Activated T-helper 2 cell treated with anti-CD3 and anti-CD28 coated beads, Interferon-gamma antibody, Interleukin-2, Interleukin-4, amounts not matched to agents 10 μg/mL and 5 μg/mL and 100 μg/mL, durations not matched to agents 14 hours and 24 hours and 36 hours (primary cell): ENCODE measurements at places on chromosomes 16 and 17. TPM values are rescaled to one million over a fixed set of nuclear protein-coding genes. Genes with fewer than 3 reads are reported as not detected.

- no peaks in the 10 kb centered on the region for H3K36me3 ChIP-seq
- H3K4me1 ChIP-seq, result no peaks in the 10 kb centered on the region
- H3K27me3 ChIP-seq, result peaks cover 21% of the 10 kb centered on the region
- DNase-seq, result no peak
- H3K4me3 ChIP-seq, result no peak overlapping the region
These were observed 38.0 kb upstream of the DHX40 start for GRCh38 chr17:59527325-59527917.

DNA sequence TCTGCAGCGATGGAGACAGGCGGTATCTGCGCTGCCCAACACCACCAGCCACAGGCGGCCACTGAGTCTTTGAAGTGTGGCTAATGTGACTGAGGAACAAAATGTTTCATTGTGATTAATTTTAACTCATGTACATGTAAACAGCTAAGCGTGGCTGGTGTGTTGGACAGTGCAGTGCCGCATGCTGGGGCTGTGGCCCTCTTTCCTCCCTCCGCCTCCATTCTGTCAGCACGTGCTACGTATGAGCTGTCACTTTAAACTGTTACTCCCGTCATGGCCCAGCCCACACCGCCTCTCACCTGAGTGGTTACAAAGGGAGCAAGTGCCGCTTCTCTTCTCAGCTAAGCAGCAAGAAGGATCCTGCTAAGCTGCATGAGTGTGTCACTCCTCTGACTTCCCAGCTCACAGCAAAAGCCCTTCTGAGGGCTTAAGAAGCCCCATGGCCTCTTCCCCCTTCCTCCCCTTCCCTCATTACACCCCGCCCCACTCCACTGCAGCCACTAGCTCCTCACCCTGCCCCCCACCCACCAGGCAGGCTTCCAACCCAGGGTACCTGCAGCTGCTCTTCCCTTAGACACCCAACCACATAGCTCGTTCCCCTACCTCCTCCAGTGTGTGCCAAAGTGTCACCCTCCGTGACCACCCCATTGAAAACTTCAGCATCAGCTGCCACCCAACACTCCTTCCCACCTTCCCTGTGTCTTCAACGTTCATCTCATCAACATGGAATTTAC, 15.0 kb downstream of the HASPIN start:
- H3K36me3 ChIP-seq, result no peaks in the 10 kb centered on the region
- H3K4me1 ChIP-seq, result peaks cover 35% of the 10 kb centered on the region
- H3K4me3 ChIP-seq, result no peak overlapping the region
- H3K27ac ChIP-seq, result peak overlapping the region; percentile 28
- H3K27me3 ChIP-seq, result peaks cover 3% of the 10 kb centered on the region

The BAHCC1 gene
- total RNA-seq, result 0.90 and 0.91 TPM in 2 replicates

- H3K36me3 ChIP-seq, result no peaks in the 10 kb centered on the region
- no peak overlapping the region for H3K27ac ChIP-seq
- peaks cover 22% of the 10 kb centered on the region for H3K27me3 ChIP-seq
- no peaks in the 10 kb centered on the region for H3K4me1 ChIP-seq
- no peak for DNase-seq
These were observed 17.4 kb downstream of the KRT24 start for GRCh38 chr17:40686192-40686591.

- H3K4me1 ChIP-seq, result no peaks in the 10 kb centered on the region
- no peak for DNase-seq
- no peak overlapping the region for H3K27ac ChIP-seq
- no peak overlapping the region for H3K4me3 ChIP-seq
These were observed 202.5 kb upstream of the MON1B start for GRCh38 chr16:76988526-76988925.

DNA sequence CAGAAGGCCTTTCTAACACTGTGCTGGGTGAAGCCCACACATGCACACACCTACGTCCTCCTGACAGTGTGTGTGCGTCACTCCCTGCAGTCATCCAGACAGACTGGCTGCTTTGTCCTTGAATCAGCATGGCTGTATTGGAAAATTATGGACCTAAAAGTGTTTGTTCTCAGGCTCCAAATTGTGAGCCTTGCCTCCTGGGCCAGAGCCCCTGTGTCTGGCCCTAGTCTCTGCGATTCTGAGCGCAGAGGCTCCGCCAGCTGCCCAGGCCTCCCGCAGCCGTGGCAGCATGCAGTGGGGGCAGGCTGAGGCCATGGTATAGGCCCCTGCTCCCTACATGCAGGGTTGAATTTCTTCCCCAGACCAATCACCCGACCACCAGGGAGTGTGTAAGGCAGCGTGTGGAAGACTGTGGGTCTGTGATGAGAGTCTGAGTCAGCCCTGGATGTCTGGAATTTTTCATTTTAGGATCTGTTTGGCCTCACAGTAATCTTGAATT, 166.9 kb downstream of the LGALS9B start:
- no peaks in the 10 kb centered on the region for H3K36me3 ChIP-seq
- no peaks in the 10 kb centered on the region for H3K27me3 ChIP-seq
- no peak overlapping the region for H3K27ac ChIP-seq
- no peak for DNase-seq
- peaks cover 2% of the 10 kb centered on the region for H3K4me1 ChIP-seq

DNA sequence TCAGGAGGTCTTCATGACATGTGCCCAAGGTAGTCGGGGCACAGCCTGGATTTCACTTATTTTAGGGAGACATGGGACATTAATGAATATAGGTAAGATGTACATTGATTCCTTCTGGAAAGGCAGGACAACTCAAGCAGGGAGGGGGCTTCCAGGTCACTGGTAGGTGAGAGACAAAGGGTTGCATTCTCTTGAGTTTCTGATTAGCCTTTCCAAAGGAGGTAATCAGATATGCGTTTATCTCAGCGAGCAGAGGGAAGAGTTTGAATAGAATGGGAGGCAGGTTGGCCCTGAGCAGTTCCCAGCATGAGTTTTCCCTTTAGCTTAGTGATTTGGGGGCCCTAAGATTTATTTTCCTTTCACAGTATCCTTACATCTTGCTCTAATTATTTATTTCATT, 443.8 kb upstream of the EEF2KMT start:
- no peaks in the 10 kb centered on the region for H3K4me1 ChIP-seq
- no peak overlapping the region for H3K27ac ChIP-seq
- H3K36me3 ChIP-seq, result no peaks in the 10 kb centered on the region
- no peak overlapping the region for H3K4me3 ChIP-seq
- no peaks in the 10 kb centered on the region for H3K27me3 ChIP-seq
- DNase-seq, result no peak

DNA sequence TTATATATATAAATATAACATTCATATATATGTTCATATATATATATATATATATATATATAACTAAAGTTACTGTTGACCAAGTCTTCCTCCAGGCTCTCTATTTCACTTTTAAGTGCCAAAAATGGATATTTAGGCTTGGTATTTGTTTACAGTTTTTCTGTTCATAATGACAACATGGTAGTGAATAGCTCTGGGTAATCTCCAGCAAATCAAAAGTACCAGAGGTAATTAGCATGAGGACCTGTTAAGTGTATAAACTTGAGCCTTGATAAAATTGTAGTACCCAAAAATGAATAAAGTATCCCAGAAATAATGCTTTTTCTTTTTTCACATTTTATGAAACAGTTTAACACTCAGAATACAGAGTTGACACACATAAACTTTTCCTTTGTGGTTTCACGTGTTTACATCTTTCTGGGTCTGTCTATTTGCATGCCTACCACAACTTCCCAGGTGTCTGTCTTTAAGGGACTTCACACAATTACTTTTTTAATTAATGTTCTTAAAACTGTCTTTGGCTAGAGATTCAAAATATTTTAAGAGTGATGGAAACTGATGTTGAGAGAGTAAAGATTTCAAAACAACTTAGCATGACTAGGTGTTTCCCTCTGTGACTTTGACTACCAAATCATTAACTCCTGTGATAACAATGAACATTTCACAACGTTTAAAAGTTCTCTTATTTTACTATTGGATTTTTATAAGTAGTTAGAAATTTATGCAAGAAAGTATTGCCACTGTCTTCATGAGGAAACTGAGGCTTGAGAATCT, 47.9 kb downstream of the RABEP1 start:
- H3K27ac ChIP-seq, result peak overlapping the region; percentile 33
- H3K27me3 ChIP-seq, result no peaks in the 10 kb centered on the region
- no peak overlapping the region for H3K4me3 ChIP-seq
- peaks cover 21% of the 10 kb centered on the region for H3K36me3 ChIP-seq
- H3K4me1 ChIP-seq, result peaks cover 19% of the 10 kb centered on the region

The KRTAP16-1 gene
- total RNA-seq, result not detected in 2 replicates

The FBXO39 gene
- 0.11 TPM in 1 of 2 replicates, not detected in the other for total RNA-seq

The PSMC3IP gene
- 23.3 and 26.6 TPM in 2 replicates for total RNA-seq

GRCh38 chr16:16928532-16929109, 542.1 kb downstream of the XYLT1 start:
- no peak overlapping the region for H3K27ac ChIP-seq
- H3K27me3 ChIP-seq, result peaks cover 1% of the 10 kb centered on the region
- no peaks in the 10 kb centered on the region for H3K36me3 ChIP-seq

DNA sequence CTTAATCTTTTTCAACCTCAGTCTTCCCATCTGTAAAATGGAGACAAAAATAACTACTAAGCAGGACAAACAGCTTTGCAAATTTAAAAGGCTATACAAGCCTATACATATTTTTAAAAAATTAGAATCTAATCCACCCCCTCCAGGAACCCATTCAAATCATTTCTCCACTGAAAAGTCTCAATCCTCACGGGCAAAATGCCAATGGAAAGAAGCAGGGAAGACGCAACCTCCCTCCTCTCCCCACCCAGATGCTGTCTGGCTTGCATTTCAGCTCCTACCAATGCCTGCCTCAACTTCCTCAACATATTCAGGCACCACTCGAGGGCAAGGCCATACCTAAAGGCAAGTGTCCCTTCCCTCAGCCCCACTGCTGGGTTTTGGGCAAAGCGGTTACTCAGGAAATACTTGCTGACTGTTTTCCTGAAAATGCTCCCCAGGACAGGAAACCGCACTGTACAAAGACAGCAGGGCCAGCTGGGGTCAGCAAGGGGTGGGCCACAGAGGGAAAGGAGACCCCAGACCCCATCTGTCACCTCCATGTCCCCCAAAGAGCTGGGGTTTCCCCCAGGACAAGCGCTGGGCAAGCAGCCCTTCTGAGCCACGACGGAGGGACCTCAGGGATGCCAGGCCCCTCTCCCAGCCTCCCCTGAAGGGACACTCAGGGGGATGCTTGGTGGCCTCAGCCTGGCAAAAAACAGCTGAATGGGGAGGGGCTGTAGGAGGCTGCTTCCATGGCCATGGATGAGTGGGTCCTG, 47.7 kb upstream of the DOC2B start:
- H3K36me3 ChIP-seq, result no peaks in the 10 kb centered on the region
- H3K4me3 ChIP-seq, result no peak overlapping the region
- no peaks in the 10 kb centered on the region for H3K27me3 ChIP-seq
- H3K27ac ChIP-seq, result no peak overlapping the region
- DNase-seq, result no peak

DNA sequence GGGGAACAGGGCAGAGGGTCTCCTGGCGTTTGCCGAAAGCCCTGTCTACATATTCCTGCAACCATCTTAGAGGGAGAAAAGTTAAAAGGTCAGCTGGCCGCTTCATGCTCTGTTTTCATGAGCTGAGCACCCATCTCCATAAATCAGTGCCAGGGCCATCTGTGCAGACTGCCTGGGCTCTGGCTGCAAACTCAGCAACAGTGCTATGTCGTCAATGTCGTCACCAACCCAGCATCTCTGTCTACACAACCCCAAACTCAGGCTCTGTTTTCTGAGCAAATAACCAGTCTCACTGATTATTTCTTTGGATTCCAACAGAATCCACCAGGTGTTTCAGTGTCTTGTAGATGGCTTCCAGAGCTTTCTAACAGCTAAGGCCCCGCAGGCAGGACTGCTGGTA, 65.0 kb downstream of the HS3ST2 start:
- H3K4me1 ChIP-seq, result no peaks in the 10 kb centered on the region
- H3K36me3 ChIP-seq, result no peaks in the 10 kb centered on the region
- DNase-seq, result no peak
- peaks cover 2% of the 10 kb centered on the region for H3K27me3 ChIP-seq

GRCh38 chr17:2990396-2990795, 73.0 kb downstream of the OR1D5 start:
- no peak for DNase-seq
- H3K4me3 ChIP-seq, result no peak overlapping the region
- H3K27me3 ChIP-seq, result no peaks in the 10 kb centered on the region
- no peaks in the 10 kb centered on the region for H3K36me3 ChIP-seq
- H3K27ac ChIP-seq, result no peak overlapping the region

The TEKT5 gene
- not detected in 2 replicates for total RNA-seq

The KRT16 gene
- total RNA-seq, result not detected in 2 replicates

- peaks cover 41% of the 10 kb centered on the region for H3K4me1 ChIP-seq
- H3K36me3 ChIP-seq, result peaks cover 68% of the 10 kb centered on the region
- H3K4me3 ChIP-seq, result no peak overlapping the region
- DNase-seq, result no peak
These were observed 27.7 kb downstream of the CDIP1 start for GRCh38 chr16:4510747-4511426.

- H3K27ac ChIP-seq, result peak overlapping the region; percentile 81
- H3K4me3 ChIP-seq, result peak overlapping the region; percentile 98
- H3K27me3 ChIP-seq, result no peaks in the 10 kb centered on the region
- peaks cover 19% of the 10 kb centered on the region for H3K36me3 ChIP-seq
- DNase-seq, result peak; percentile 61
These were observed 1.6 kb downstream of the LASP1 start for GRCh38 chr17:38871247-38872015.

- no peak overlapping the region for H3K4me3 ChIP-seq
- H3K36me3 ChIP-seq, result no peaks in the 10 kb centered on the region
These were observed 42.8 kb downstream of the MRC2 start for GRCh38 chr17:62670202-62670821.

The PPL gene
- total RNA-seq, result not detected in 2 replicates

The DNAH2 gene
- total RNA-seq, result not detected in 2 replicates

GRCh38 chr16:22255335-22255734, 41.9 kb upstream of the POLR3E start:
- DNase-seq, result no peak
- H3K4me1 ChIP-seq, result peaks cover 3% of the 10 kb centered on the region
- H3K27me3 ChIP-seq, result no peaks in the 10 kb centered on the region
- H3K36me3 ChIP-seq, result peaks cover 81% of the 10 kb centered on the region
- no peak overlapping the region for H3K4me3 ChIP-seq

DNA sequence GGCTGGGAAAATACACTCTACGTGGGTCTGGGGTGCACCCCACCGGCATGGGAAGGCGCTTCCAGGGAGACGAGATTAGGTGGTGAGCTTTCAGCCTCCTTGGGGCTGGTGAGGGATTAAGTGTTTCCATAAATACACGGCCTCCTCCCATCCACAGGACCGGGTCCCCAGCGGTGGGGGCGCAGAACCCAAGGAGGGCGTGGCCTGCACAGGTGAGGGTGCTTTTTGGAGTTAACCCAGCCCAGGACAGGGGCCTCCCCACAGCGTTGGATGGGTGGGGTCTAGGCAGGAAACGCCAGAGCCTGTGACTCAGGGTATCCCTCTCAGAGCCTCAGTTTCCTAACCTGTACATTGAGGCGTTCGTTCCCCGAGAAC, 1.1 kb downstream of the C16orf74 start:
- peaks cover 3% of the 10 kb centered on the region for H3K4me1 ChIP-seq
- DNase-seq, result no peak
- peaks cover 22% of the 10 kb centered on the region for H3K27me3 ChIP-seq
- H3K27ac ChIP-seq, result no peak overlapping the region

GRCh38 chr17:60065136-60065535, 13.6 kb downstream of the HEATR6 start:
- no peak overlapping the region for H3K4me3 ChIP-seq
- no peaks in the 10 kb centered on the region for H3K27me3 ChIP-seq
- no peak overlapping the region for H3K27ac ChIP-seq
- peaks cover 73% of the 10 kb centered on the region for H3K36me3 ChIP-seq
- no peaks in the 10 kb centered on the region for H3K4me1 ChIP-seq

GRCh38 chr16:69318177-69318910, 7.2 kb downstream of the VPS4A start:
- peaks cover 4% of the 10 kb centered on the region for H3K4me1 ChIP-seq
- H3K36me3 ChIP-seq, result peaks cover 79% of the 10 kb centered on the region
- no peak for DNase-seq
- H3K27ac ChIP-seq, result no peak overlapping the region

The DCXR gene
- total RNA-seq, result 138 and 145 TPM in 2 replicates
